Effector CD4-positive, alpha-beta T cell (primary cell): ENCODE measurements at places on chromosomes 16 and 17.

DNA sequence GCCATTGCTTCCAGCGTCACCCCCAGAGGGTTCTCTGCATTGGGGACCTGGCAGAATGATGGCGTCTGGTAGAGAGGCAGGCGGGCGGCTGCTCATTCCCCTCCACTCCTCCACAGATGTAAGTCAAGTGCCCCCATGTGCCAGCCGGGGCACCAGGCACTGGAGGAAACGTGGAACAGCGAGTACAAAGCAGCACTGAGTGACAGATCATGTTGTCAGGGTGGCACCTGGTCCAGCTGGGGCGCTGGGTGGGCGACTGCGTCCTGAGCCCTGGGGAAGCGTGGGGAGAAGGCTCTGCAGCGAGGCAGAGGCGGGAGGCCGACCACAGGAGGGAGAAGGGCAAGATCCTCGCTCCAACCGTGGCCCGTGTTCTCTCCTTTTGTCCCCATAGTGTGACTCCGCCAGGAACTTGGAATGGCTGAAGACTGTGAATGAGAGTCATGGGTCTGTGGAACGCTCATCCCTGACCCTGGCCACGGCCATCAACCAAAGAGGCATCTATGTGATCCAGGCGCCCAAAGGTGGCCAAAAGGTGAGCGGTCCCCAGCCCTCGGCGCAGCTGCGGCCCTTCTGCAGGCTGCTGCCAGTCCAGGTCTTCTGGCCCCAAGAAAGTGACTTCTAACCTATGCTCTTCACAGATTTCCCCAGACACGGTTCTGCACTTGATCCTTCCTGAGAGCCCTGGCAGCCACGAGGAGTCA, 76.7 kb downstream of the RNF213 start:
- DNase-seq: no peak

GRCh38 chr17:77061669-77062068, 79.1 kb upstream of the SEC14L1 start:
- no peak for DNase-seq

GRCh38 chr16:10239640-10240039, 57.4 kb upstream of the GRIN2A start:
- no peak for DNase-seq

- DNase-seq: no peak
Measured at GRCh38 chr17:73969956-73970355, 233.5 kb upstream of the RPL38 start.

- DNase-seq: no peak
Measured at GRCh38 chr16:600781-601180, 10.9 kb downstream of the RAB40C start.

DNA sequence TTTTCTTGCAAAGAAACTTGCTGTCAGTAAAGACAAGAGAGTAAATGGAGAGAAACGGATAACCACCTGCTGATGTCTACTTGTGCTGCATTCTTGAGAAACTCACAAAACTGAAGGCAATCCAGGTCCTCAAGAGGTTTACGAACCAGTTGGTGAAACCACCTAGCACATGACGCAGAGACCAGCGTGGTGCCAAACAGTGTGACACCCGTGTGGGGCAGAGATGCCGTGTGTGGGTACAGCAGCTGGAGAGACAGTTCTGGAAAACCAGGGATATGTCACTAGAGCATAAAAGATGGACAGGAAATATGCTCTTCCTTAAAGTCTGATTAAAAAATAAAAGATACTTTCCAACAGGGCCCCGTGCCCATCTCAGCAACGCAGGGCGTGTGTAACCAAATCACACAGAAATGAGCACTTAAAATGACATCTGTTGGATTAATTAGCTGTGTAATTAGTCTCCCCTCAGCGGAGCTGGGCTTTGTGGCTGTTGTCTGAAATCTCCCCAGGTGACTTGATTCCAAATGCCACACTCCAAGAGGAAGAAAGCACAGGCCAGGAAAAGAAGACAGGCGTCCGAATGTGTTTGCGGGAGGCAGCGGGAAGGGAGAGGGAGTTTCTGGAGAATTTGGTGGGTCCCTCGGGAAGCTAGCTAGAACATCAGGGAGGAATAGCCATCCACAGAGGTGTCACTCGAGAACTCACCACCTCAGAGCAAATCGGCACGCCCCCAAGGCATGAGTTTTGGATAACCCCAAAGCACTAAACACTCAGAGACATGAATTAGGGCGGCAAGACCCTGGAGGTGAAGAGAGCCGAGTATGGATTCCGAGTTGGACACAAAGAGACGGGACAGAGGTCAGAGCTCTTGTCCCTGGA, 109.8 kb downstream of the ZFHX3 start:
- no peak for DNase-seq
